Stimulated activated CD8-positive, alpha-beta memory T cell treated with anti-CD3 and anti-CD28 coated beads, Interleukin-4, amount 100 ng/mL, for 1 hour (primary cell): ENCODE measurements at places on chromosomes 7 and 10.

DNA sequence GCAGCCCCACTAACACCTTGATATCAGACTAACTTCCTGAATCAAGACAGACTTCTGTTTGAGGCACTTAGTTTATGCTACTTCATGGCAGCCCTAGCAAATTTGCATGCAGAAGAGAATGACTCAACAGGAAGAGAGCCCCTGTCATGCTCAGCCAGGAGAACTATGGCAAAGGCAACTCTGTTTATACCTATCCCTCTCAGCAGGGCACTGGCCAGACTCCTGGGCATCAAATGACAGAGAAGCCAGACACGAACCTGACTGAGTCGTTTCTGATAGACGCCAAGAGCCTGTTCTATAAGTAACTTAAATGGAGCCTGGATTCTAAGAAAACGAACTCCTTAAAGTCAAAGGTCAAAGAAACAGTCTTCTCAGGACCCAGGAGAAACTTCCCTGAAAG, 50.9 kb upstream of the UNC5B start:
- DNase-seq, result no peak

- no peak for DNase-seq
Measured at GRCh38 chr10:74771054-74771453, 55.3 kb upstream of the KAT6B start.

DNA sequence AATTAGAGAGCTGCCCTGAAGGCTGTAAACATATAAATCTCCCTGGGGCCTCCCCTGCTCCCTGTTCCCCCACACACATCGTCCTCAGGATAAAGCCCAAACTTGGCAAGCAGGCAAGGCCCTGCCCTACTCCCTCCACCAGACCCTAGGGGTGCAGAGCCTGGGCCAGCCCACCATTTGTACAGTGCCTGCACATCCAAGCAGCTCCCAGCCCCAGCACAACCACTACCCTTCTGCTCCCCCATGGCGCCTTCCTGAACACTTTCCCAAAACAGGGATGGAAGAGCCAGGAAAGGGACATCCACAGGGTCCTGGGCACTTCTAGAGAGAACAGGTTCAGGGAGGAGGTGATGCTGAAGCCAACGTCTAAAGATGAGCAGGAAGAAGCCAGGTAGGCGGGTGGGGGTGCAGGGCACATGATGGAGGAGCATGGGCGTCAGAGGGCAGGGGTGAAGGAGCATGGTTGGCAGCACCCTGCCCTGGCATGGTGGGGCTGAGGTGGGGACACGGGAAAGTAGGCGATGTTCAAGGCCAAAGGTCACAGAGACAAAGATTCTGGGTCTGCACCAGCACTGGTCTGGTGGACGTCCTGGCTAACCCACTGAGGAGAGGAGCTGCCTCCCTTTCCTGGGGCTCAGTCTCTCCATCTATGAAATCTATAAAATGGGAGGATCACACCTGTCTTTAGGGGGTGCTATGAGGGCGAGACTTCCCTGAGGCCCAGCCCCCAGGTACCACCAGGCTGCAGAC, 140.6 kb downstream of the ARHGAP22 start:
- DNase-seq, result no peak

DNA sequence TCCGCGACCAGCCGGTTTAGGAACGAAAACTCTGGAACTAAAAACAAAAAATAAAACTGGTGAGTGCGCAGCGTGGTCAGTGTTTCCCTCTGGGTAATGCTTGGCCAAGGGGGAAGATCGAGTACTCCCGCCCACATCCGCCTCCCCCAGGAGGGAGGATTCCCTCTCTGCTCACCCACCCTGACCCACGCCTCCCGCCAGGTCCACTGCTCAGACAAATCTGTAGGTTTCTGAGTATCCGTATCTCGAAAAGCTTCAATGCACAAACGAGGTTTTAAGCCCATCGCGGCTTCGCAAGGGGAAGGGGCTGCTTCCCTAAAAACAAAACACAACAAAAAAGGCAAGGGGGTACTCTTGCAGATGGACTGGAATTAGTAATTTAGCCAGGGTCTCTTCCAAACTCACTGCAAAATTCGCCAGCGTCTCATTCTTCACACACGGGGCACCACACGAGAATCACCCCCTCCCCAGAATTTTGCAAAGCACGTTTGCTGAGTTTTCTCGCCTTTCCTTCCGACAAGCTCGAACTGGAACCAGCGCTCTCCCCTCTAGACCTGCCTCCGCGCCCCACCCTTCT, 75.2 kb downstream of the INSIG1 start:
- DNase-seq, result no peak

DNA sequence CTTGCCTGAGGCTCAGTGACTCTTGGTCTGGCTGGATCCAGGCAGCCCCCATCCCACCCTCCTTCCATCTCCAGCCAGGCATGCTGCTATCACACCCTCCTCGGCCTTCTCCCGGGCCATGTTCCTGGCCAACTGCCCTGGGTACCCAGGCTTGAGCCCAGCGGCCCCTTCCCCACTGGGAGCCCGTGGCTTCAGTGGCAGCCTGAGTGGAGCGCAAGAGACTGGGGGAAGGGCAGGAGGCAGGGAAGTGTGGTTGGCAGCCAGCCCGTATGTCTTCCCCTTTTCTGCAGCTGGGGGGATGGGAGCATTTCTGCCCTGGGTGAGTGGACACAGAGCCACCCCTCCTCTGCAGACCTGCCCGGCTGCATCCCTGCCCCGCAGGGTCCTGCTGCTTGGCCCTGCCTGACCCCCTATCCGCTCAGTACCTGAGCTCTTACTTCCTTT, 148.5 kb downstream of the ARHGAP22 start:
- no peak for DNase-seq

DNA sequence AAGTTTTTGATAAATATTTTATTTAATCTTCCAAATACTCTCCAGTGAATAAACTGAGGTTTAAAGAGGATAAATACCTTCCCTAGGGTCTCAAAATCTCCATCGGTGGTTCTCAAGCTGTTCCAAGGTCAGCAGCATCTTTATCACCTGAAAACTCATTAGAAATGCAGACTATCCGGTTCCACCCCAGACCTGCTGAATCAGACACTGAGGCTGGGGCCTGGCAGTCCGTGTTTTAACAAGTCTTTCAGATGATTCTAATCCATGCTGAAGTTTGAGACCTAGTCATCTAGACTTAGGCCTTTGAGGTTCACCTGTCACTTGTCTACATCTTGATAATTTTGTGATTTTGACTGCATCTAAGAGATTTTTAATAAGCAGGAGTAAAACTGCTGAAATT, 37.5 kb downstream of the PLEKHA8 start:
- no peak for DNase-seq

DNA sequence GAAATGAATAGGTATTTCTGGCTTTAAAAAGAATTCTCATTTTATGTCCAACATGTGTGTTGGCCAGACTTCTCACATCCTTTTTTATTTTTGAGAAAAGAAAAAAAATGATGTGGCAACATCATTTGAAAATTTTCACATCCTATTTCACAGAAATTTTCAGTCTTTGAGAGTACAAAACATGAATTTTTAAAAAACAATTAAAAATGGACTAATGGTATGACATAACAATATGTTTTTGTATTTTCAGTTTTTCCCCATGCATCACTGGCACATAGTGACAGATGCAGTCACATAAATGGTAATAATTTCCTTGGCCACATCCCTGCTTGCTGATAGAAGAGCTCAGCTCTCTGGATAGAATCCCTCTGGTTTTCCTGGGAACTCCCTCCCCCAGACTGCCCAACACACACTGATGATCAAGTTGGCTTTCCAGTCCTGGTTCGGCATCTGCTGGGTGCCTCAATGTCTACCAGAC, 188.5 kb upstream of the AGR3 start:
- no peak for DNase-seq

DNA sequence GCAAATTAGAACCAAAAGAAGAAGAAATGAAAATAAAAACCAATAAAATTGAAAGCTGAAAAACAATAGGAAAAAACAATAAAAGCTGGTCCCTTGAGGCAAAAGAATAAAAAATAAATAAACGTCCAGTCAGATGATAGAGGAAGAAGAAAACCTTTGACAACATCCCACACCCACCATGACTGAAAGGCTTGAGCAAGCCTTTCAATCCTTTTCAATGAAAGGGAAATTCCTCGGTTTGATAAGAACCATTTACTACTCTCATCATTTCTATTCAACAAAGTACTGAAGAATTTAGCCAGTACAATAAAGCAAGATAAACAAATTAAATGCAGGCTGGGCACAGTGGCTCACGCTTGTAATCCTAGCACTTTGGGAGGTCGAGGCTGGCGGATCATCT, 3.8 kb downstream of the SLC25A40 start:
- no peak for DNase-seq

DNA sequence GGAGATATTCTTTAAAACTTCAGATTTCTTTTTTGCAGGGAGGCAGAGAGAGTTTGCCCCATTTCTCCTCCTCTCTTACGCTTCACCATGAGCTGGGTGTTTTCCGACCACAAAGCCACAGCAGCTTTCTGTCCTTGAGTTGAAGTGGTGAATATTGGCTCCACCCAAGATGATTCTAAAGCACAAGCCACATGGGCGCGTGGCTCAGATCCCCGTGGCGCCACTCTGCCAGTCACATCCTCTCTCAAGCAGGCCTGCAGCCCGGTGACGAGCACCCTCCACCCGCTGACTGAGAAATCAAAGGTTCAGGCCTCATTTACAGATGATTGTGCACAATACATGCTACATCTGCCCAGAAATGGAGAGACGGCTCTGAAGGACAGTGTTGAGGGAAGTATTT, 27.6 kb upstream of the RNF32 start:
- DNase-seq, result peak; percentile 26

- DNase-seq, result no peak
Measured at GRCh38 chr10:85620807-85621206, 745.8 kb downstream of the GRID1 start.

- no peak for DNase-seq
Measured at GRCh38 chr7:108049962-108050361, 47.0 kb upstream of the LAMB1 start.

- DNase-seq, result no peak
Measured at GRCh38 chr7:114784746-114785145, 137.1 kb upstream of the MDFIC start.

GRCh38 chr10:79072041-79072441, 3.3 kb downstream of the ZMIZ1 start:
- DNase-seq, result no peak

DNA sequence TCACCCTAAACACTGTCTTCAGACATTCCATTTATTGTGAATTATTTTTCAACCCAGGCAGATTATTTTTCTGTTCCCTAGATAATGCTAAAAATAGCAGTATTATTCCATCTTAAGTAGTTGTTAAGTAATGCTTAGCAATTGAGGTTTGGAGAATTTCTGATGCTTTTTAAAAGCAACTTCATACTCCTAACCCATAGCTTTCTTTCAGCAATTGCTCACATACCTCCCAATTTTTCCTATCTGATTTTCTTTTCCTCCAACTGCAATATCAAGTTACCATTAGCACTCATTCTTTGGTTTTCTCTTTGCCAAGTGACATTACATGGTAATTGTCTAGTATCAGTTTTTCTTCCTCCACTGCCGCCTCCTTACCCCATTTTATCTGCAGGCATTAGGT, 104.7 kb downstream of the GPR85 start:
- DNase-seq, result no peak

DNA sequence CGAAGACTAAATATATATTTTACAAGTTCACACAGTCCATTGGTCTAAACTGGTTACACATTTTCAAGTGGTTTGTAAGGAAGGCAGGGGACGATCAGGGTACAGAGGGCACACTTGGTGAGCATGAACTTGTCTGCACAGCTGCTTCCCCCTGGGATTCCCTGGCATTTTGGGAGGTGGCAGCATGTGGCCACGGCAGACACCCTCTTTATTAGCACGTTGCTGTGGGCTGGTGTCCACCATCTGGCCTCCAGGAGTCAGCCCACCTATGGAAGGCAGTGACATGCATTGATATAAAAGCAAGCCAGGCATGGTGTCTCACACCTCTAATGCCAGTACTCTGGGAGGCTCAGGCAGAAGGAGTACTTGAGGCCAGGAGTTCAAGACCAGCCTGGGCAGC, 350.2 kb downstream of the TYW1 start:
- no peak for DNase-seq

GRCh38 chr10:123783296-123783695, 108.3 kb downstream of the CPXM2 start:
- DNase-seq, result no peak

GRCh38 chr7:140697447-140698143, 1.1 kb downstream of the NDUFB2 start:
- no peak for DNase-seq

GRCh38 chr7:98826387-98826786, 43.4 kb downstream of the TMEM130 start:
- no peak for DNase-seq

- DNase-seq, result no peak
Measured at GRCh38 chr10:86340176-86340990, 26.2 kb downstream of the GRID1 start.

GRCh38 chr7:22579961-22580360, 80.0 kb upstream of the STEAP1B start:
- DNase-seq, result no peak

- no peak for DNase-seq
Measured at GRCh38 chr10:49080965-49081364, 34.4 kb downstream of the VSTM4 start.

DNA sequence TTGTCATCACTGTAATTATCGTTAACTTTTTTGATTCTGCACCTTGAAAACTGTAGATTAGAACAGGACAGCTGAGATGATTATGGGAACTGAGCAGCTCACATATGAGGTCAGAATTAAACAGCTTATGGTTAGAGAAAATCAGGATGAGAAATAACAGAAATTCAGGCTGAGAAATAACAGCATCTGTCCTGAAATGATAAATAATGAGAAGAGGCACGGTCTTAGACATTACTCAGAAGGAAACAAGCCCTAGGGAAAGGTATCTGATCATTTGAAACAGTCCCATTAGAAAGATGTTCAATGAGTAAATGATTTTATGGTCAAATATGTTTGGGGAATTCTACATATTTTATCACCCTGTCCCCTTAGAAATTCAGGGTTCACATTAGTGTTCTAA, 65.6 kb upstream of the PCGF5 start:
- DNase-seq, result no peak

- no peak for DNase-seq
Measured at GRCh38 chr7:25385506-25386136, 157.3 kb upstream of the NPVF start.

DNA sequence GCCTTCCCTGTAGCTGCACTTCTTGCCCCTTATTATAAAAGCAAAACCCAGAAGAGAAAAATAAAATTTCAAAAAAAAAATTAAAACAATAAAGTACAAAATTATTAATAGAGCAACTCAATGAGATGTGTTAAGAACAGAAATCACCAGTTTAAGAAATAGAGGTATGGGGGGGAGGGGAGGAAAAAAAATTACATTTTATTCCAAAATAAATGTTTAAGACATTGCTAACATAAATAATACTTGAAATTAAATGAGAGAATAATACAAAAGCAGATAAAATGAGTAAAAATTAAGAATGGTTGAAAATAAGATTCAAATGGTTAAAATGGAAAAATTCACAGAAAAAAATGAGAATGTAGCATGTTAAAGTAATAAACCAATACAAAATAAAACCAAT, 3.1 kb downstream of the IFIT2 start:
- no peak for DNase-seq

- DNase-seq, result no peak
Measured at GRCh38 chr7:88151119-88151790, 68.6 kb downstream of the SRI start.

- DNase-seq, result no peak
Measured at GRCh38 chr10:6473430-6473829, 106.6 kb downstream of the PRKCQ start.
